WERI-Rb-1 (cell line): ENCODE measurements at places on chromosomes 2 and 18.
A peak's percentile ranks its signal among the peaks of the same experiment; 100 is the strongest.

- DNase-seq = no peak
Measured at GRCh38 chr2:168371273-168372019, 84.6 kb upstream of the CERS6 start.

GRCh38 chr18:60693426-60693825, 320.9 kb upstream of the MC4R start:
- DNase-seq = no peak

- DNase-seq = no peak
Measured at GRCh38 chr18:64240316-64240715, 91.4 kb upstream of the LINC00305 start.

DNA sequence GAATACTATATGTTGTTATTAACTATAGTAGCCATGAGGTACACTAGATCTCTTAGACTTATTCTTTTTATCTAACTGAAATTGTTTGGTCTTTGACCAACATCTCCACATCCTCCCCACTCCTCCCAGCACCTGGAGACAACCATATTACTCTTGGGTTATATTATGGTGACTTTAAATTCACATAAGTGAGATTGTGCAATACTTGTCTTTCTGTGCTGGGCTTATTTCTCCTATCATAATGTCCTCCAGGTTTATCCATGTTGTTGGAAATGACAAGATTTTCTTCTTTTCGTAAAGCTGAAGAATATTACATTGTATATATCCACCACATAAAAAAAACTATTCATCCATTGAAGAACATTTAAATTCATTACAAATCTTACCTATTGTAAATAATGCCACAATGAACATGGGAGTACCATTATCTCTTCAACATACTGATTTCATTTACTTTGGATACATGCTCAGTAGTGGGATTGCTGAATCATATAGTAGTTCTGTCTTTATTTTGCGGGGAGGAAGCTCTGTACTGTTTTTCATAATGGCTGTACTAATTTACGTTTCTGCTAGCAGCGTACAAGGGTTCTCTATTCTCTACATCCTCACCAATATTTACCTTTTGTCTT, 159.2 kb upstream of the SCN7A start:
- no peak for DNase-seq

DNA sequence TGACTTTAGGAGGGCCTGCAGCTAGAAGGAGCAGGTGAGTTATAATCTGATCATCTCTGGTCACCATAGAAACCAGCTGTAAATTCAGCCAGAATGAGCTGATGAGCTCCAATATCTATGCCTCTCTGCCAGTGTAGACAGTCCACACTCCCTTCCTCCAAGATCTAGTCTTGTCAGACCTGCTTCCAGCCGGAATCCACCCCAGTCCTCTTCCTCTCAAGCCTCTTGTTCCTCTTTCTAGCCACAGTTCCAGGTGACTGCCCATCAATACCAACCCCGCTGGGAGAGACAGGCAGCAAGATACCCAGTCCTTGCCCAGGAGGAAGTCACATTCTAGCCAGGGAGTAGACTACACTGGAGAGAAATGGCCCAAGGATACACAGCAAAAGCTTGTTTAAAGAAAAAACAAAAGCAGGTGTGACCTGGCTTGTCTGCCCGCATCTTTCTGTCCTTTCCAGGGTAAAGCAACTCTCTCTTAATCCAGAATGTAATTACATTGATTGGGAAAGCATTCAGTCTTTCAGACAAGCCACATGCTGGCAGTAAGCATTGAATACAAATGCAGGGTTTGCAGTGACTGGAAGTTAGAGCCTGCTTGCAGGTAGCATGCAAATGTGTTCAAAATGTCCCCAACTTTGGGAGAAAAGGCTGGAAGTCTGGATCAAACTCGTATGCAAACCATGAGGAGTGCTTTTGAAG, 9.0 kb upstream of the SLC35F6 start:
- DNase-seq = no peak

DNA sequence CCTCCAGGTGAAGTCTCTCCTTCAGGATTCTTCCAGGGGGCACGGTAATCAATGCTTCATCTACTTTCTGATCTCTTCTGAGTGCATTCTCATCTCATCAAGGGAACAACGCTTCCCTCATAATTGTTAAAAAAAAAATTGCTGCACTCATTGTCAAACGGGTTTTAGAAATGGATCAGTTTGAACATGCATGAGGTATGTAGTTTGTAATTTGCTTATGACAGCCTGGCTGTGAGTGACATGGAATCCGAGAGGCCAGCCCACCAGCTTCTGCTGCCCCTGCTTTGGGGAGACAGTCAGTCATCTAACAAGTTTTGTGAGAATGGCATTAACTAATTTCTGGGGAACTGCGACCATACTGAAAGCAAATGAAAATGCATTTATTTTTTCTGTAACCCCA, 791.9 kb upstream of the SOX11 start:
- DNase-seq = no peak

- peak; percentile 41 for DNase-seq
Measured at GRCh38 chr2:182240862-182241371, 185.9 kb downstream of the PDE1A start.
